Effector memory CD4-positive, alpha-beta T cell (primary cell): ENCODE measurements at places on chromosomes 7 and 10.

- DNase-seq = no peak
Observed at GRCh38 chr7:79741684-79742083, 288.2 kb upstream of the MAGI2 start.

DNA sequence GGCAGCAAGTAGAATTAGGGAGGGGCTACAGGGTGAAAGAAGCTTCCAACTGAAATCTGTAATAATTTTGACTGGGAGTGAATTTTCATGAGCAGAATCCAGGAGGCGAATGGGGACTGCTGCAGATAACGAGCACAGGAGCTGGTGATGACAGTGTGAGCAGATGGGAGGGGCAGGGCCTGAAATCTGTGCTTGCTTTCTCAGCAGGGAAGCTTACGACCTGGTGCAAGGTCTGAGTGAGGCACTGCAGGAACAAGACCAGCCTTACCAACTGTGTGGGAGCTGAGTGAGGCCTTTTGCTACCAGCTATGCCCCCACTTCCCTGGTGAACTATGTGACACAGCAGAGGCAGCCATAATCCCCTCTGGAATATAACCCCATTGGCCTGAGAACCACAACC is 109.8 kb downstream of the HPSE2 start:
- DNase-seq = no peak

DNA sequence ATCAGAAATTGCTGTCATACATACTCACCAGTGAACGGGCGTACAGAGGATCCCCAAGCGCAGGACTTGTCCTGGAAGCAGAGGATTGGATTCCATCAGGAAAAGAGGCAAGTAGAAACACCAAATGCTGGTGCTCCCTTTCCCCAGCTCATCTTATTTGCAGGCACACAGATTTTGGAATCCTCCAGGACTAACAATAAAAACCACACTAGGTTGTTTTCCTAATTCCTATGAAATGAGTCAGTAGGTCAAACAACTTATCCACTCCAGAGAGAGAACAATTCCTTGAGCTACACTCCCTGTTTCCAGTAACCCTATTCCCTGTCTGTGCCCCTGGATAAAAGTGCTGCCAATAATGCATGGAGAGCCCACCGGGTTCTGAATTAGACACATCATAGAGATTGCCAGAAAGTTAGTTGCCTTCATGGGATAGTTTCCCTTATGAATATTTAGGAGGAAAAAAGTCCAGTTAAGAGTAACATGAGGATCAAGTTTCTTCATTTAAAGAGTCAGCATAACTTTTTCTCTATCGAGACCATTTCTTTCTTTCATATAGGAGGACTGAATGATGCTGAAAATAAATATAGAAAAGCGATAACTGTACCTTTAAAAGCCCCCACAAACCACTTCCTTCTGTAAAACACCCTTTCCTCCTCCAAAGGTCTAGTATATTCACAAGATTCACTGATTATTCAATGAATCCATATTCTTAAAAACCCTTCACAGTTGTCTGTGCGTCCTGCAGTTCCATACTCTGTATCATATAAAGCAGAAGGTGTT is 178.3 kb upstream of the KLF14 start:
- DNase-seq = no peak

DNA sequence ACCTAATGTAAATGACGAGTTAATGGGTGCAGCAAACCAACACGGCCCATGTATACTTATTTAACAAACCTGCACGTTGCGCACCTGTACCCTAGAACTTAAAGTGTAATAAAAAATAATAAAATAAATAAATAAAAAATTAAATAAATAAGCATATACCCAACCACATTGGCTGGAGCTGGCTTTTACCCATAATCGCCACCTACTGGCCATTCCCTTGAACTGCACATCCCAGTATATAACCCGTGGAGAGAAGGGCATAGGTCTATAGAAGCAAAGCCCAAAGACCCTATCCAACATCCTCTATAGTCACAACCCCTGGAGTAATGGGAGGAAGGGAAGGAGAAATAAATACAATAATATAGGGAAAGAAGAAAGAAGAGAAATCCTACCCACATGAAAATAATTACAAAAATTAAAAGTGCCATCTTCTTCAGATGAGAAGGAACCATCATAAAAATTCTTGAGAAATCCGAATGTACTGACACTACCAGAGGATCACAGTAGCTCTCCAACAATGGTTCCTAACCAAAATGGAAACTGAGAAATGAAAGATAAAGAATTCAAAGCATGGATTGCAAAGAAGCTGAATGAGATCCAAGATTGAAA is 65.6 kb downstream of the TWIST1 start:
- no peak for DNase-seq

DNA sequence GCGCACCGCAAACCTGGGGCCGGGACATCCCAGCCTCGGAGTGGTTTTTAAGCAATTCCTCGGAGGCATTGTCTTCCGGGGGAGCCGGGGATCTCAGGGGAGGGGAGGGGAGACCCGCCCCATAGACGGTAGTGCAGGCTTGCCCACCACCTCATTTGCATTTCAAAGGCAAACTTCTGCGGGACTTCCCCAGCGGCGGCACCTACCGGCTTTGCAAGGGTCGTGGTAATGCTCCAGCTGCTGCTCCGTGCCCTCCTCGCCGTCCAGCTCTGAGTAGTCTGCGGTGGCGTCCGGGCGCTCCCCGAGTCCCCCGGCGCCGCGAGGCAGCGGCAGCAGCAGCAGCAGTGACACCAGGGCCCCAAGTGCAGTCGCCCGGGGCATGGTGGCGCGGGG is 425 bp downstream of the TLL2 start:
- peak; percentile 23 for DNase-seq

DNA sequence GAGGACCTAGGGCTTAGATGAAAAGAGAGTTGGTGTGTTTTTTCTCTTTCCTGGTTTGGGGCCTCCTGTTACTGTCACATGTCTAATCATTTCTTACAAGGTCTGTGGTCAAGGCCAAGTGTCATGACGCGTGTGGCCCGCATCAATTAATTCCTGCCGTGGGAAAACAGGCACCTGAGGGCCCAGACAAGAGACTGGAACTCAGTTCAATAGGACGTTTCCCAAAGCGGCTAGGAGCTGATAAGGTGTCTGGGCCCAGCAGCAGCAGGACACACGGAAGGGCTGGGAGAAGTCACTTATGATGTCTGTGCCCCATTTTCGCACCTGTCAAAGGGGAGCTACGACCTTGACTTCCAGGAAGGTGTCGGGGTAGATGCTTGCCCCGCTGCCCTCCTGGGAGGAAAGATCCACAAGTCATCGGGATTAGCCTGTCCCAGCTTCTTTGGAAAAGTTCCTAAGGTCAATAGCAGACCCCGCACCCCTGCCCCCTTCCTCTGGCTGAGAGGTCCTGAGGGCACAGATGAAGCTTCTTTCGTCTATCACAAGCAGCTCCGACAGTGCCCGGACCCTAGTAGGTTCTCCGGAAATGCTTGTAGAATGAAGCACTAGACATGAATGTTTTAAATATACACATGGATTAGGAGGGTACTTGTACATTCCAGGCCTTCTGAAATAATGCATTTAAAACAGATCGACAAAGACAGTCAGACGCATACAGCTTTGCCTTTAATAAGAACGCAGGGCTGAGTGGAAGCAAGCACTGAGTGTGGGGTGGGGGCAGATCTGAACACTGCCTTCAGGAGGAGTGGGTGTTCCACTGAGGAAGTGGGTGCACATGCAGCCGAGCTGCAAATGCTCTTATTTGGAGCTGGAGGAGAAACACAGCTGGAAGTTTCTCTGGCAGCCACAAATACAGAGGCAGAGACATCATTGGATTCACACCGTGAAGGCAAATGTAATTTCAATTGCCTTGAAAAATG is 237.5 kb upstream of the GRB10 start:
- no peak for DNase-seq

GRCh38 chr10:67780759-67781538 is 57.0 kb downstream of the DNAJC12 start:
- DNase-seq = no peak
